ENCODE measurements at places on chromosomes 1 and 21.

DNA sequence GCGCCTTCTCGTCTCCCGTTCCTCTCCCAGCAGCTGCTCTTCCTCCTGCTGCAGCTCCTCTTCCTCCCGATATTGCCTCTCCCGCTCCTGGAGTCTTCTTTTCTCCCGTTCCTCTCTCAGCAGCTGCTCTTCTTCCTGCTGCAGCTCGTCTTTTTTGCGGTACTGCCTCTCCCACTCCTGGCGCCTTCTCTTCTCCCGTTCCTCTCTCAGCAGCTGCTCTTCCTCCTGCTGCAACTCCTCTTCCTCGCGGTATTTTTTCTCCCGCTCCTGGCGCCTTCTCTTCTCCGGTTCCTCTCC is 5.3 kb downstream of the TCHH start:
- no peak for DNase-seq

DNA sequence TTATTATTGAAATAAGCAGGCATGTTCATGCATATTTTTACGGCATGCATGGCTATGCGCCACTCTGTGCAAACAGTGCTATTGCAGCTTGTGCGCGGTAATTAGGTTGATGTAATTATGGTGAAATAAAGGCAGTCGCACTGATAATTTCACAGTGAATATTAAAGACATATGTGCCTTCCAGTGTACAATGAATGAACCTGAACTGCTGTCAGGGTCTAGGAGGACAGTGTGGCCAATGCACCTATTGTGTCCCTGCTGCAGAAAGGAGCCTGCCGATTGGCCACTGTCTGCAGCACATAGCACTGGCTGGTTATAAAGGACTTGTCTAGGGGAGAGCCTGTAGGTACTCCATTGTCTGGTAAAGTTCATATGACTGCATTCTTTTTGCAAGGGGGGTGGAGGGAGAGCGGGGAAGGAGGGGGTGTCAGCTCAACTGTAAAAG is 340.4 kb downstream of the USP25 start:
- no peak for DNase-seq

- no peak for DNase-seq
These were observed 777 bp upstream of the PLA2G2F start for GRCh38 chr1:20138346-20138745.

GRCh38 chr21:43790010-43790524 is 690 bp downstream of the RRP1 start:
- DNase-seq, result no peak

GRCh38 chr1:116545359-116545705 is 25.5 kb downstream of the CD58 start:
- no peak for DNase-seq

- DNase-seq, result no peak
These were observed 10.1 kb upstream of the MEF2D start for GRCh38 chr1:156510709-156511108.

DNA sequence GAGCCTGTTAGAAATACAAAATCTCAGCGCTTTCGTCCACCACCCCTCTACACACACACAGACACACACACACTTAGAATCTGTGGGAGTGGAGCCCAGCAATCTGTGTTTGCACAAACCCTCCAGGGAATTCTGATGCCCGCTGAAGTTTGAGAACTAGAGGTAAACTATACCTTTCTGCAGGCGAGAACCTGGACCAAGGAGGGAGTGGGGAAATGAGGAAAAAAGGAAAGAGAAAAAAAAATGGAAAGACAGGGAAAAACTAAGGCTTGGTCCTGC is 468 bp upstream of the NIBAN1 start:
- DNase-seq, result no peak

DNA sequence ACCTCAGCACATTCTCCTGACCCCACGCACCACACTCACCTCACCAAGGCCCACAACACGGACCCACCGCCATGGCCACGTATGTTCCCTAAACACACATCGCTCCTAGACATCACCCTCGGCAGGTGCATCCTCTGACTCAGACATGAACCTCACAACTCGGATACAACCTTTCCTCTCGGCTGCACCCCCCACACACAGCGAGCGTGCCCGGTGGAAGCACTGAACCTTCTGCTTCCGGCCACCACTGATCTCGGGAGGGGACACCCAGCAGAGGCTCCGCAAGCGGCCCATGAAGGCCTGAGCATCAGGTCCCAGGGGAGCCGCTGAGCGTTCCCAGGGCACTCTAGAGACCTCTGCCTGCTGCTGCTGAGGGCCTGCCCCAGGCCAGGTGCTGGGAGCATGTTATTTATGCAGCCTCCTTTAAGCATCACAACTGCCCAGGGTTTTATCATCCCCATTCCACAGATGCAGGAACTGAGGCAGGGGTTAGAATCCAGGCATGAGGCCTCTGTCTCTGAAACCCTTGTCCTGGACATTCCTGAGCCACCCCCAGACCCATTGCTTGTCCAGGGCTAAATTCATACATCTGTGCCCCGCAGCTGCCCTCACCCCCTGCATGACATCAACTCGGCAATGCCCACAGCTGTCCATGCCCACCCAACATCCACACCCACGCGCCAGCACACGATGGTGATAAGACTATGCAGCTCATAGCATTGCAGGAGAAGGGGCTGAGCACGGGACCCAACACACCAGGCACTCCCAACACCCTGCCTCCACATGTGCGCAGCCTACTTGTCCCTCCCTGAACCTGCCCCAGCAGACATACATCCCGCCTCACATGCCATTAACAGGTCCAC is 27.0 kb downstream of the SDC3 start:
- peak; percentile 64 for DNase-seq

- peak; percentile 26 for DNase-seq
These were observed 10.8 kb downstream of the GPR3 start for GRCh38 chr1:27403065-27403726.

Data from CD4-positive, alpha-beta T cell treated with Interleukin-4 for 1 hour (primary cell).